ENCODE measurements at places on chromosomes 5 and 9. TPM values are rescaled to one million over a fixed set of nuclear protein-coding genes. Genes with fewer than 3 reads are reported as not detected.

The MACIR gene
- total RNA-seq = 19.8 TPM

The C5orf63 gene
- 3.9 TPM for total RNA-seq

The FCN1 gene
- total RNA-seq = not detected

The SHOC1 gene
- total RNA-seq = not detected

The MYOZ3 gene
- not detected for total RNA-seq

The TEX48 gene
- not detected for total RNA-seq

The IRGM gene
- total RNA-seq = not detected

The C9orf43 gene
- total RNA-seq = 0.41 TPM

The CKS2 gene
- total RNA-seq = 407 TPM

The TCF7 gene
- total RNA-seq = 14.9 TPM

The FGF18 gene
- 0.80 TPM for total RNA-seq

The PCDHGA11 gene
- total RNA-seq = not detected

The GCNT1 gene
- total RNA-seq = 2.5 TPM

The SPINK4 gene
- total RNA-seq = not detected

The DIPK1B gene
- 9.4 TPM for total RNA-seq

The LHX3 gene
- 0.14 TPM for total RNA-seq

The TEK gene
- total RNA-seq = 0.06 TPM

The TMEM232 gene
- not detected for total RNA-seq

The ADAMTS2 gene
- total RNA-seq = 0.07 TPM

The FCN2 gene
- not detected for total RNA-seq

The ADAMTS12 gene
- 6.5 TPM for total RNA-seq

The F2RL1 gene
- 272 TPM for total RNA-seq

The CDH12 gene
- total RNA-seq = not detected

The FOXI1 gene
- not detected for total RNA-seq

The PCDHGB3 gene
- 0.12 TPM for total RNA-seq

The ZNF883 gene
- total RNA-seq = 0.90 TPM

The PRR16 gene
- total RNA-seq = not detected

The TNFSF15 gene
- total RNA-seq = 0.16 TPM

The MLANA gene
- total RNA-seq = not detected

The MCTP1 gene
- total RNA-seq = 6.8 TPM

Measured in A549 treated with ZK216348 at 1 μM for 4 hours (cell line).